Heart right ventricle (tissue), 16 donors: ENCODE measurements at places on chromosomes 12 and 14. TPM values are rescaled to one million over a fixed set of nuclear protein-coding genes. Genes with fewer than 3 reads are reported as not detected.

DNA sequence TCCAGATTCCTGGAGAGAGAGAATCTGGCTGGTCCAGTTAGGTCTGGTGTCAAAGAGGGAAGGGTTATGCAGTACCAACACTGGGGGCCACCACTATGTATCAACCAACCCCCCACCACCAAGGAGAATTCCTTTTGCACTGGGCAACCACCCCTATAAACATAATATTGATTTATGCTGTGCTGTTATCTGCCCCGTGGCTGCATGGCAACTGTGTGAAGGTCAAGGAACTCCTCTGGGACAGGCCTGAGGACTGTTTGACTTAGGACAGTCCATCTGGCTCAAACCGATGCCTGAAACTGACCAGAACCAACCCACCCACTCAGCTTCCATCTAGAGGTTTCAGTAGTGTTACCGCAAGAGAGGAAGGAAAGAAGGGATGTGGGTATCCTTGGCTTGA lies 20.5 kb downstream of the PLEKHH1 start:
- DNase-seq, result no peak

DNA sequence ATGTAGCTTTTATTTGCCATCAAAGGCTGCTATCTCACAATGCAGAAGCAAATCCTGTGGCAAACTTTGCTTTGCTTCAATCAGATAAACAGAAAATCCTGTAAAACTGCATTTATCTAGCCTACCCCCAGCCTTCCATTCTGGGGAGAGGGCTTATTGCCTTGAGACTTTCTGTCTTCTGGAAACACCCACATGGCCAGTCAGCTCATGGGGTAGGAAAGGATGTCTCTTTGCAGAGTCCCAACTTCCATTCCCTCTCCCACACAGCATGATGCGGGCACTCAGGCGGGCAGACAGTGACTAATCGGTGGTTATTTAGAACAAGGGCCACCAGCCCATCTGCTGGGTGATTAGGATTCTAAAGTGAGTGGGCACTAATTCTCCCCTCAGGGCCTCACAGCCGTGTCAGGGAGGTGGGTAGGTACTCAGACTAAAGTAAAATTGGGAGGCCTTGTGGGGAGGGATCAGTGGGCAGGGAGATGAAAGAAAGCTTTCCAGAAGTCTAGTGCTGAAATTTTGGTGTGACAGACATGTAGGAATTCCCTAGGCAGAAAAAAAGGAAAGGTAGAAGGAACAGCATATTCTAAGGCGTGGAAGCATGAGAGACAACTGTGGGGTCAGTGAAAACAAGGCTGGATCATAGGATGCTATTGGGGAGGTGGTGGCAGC lies 720.5 kb downstream of the VRK1 start:
- no peak for DNase-seq

- DNase-seq, result no peak
Observed at GRCh38 chr14:30710876-30711275, 88.8 kb downstream of the SCFD1 start.

GRCh38 chr14:92945959-92946846 lies 23.3 kb downstream of the CHGA start:
- peak; percentile 52 for DNase-seq

DNA sequence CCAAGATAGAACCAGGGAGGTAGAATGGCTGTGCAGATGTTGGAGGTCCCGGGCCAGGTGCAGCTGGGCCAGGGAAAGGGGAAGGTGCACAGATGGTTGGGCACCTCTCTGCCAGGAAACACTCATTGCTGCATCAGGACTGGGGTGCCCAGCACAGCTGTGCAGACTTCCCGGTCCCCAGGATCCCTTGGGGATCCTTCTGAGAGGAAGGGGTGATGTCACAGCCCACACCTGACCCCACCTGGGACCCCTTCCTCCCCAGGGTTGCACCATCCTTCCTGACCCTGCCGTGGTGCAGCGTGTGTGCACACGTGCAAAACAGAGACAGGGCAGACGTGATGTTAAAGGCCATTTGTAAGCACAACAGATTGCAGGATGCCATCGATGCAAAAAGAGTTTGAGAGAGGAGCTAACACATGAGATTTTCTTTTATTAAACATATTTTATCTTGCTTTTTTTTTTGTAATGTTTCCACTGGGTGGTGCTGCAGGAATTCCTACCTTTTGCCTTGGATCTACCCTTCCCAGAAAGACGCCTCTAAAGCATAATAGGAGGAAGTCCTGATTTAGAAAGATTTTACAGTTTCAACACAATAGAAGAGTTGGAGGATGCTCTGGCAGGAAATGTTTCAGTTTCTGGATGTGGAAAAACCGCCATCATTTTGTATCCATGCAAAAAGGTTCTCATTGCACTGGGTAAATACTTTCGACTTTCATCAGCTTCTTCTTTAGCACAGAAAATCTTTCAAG lies 14.8 kb downstream of the ELK3 start:
- DNase-seq, result no peak

DNA sequence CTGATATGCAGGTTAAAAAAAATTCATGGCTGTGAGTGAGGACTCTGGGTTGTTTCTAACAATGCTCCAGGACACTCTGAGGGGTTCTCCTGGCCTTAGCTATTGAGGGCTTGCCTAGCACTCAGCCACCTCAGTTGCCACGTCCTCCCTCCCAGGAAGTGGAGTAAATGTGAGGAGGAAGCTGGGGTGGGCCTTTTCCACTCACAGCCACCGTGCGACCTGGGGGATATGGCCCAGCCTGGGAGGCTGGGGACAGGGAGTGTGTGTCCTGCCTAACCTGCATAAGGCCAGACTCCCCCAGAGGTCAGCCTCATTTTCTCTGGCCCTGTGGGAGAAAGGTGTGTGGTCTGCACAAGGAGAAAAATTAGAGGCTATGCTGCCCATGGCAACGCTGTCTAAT lies 83.3 kb downstream of the CRACR2A start:
- no peak for DNase-seq

GRCh38 chr14:73105050-73105449 lies 31.3 kb upstream of the PSEN1 start:
- no peak for DNase-seq

DNA sequence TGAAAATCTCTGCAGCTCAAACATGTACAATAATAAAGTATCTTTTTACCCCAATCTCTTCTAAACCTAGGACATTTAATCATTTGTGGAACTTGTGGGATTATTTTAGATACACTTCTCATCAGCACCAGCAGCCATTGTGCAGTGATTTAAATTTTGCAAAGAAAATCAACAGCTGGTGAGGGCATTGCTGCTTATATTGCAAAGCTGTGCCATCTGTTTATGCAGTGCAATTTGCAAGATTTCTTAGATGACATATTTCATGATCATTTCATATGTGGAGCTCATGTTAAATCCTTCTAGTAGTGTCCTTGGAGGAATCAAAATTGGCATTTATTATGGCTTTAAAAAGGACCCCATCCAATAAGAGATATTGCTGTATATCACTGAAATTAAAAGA lies 320.7 kb downstream of the BTG1 start:
- no peak for DNase-seq

GRCh38 chr14:79972230-79972629 lies 239.1 kb downstream of the DIO2 start:
- DNase-seq, result no peak

The LRRK2 gene
- 4.7 TPM for total RNA-seq

The SCN8A gene
- 0.28 TPM for total RNA-seq

The ST8SIA1 gene
- total RNA-seq, result 1.9 TPM
